GM19239 (cell line): ENCODE measurements at places on chromosomes 6 and 20.

GRCh38 chr6:38371881-38372280 lies 267.8 kb downstream of the BTBD9 start:
- no peak for DNase-seq

- DNase-seq, result no peak
Measured at GRCh38 chr20:2775139-2775538, 25.3 kb downstream of the CPXM1 start.

- no peak for DNase-seq
Measured at GRCh38 chr6:162684961-162685360, 42.6 kb downstream of the PRKN start.

- DNase-seq, result no peak
Measured at GRCh38 chr6:161676586-161676985, 402.7 kb upstream of the AGPAT4 start.

- no peak for DNase-seq
Measured at GRCh38 chr6:15962449-15962764, 166.5 kb upstream of the MYLIP start.

DNA sequence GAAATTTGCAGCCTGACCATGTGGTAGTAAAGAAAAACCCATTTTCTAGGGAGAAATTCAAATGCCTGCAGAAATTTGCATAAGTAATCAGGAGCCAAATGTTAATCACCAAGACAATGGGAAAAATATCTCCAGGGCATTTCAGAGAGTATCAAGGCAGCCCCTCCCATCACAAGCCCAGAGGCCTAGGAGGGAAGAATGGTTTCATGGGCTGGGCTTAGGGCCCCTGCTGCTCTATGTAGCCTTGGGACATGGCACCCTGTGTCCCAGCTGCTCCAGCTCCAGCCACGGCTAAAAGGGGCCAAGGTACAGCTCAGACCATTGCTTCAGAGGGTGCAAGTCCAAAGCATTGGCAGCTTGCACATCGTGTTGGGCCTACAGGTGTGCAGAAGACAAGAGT lies 117.2 kb upstream of the RALGAPA2 start:
- DNase-seq, result no peak

DNA sequence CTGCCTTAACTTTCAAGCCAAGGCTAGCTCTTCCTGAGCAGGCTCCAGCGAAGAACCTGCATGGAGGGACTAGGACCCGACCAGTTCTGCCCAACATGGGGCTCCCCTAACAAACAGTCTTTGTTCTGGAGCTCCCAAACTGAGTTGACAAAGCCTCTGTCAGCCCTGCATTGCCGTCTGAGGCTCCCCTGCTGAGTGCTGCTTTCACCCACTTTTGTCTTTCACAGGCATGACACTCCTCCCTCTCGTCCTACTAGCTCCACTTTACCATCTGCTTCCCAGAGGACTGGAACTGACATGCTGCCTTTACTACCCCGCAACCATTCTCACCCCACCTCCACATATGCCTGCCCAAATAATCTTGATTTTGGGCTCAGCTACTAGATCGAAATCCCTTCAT lies 45.1 kb upstream of the B4GALT5 start:
- no peak for DNase-seq

- DNase-seq, result no peak
Measured at GRCh38 chr6:26257272-26257671, 107.7 kb upstream of the BTN3A2 start.

DNA sequence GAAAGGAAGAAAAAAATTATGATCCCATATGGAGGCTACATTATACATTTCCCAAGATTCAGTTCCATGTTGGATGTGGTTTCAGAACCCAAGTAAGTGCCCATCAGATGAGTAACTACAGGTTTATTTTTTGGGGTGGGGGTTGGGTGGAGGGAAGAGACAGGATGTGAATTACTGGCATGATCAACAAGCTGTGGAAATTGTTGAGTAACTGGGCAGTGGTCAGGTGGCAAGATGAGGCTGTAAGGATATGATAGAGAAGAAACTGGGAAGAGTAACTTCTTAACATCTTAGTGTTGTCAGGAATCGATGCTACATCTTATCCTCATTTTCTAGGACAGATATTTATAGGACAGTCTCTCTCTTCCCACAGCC lies 153.5 kb downstream of the CFAP61 start:
- no peak for DNase-seq

- no peak for DNase-seq
Measured at GRCh38 chr6:28136585-28137504, 4.8 kb upstream of the ZKSCAN8 start.

- no peak for DNase-seq
Measured at GRCh38 chr20:51402201-51402600, 140.3 kb downstream of the NFATC2 start.

DNA sequence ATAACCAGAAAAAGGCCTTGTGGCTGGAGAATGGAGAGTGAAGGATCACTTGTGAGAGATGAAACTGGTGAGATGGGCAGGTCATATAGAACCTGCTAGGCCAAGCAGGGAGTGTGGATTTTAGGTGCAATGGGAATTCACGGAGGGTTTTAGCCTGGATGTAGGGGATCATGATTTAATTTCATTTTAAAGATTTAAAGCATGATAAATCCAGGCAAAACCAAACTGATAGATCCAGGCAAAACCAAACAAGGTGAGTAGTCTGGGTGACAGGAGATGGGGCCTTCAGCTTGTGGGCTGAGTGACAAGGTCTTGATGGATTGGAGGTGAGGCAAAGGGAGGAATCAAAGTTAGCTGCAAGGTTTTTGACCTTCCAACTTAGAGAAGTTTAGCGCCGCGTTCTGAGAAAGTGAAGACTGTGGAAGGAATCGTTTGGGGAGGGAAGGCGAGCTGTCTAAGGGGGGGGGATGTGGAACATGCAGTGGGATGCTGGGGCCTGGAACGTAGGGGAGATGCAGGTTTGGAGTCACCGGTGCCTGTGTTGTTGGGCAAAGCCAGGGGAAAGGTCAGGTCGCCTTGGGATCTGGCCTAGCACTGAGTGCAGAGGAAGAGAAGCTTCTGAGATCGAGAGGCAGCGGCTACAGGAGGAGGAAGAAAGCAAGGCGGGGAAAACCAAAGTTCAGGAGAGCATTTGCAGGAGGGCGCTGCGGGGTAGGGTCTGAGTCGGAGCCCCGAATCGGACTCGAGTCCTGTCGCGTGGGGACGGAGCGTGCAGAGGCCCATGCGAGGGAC lies 1.3 kb upstream of the PLCG1 start:
- no peak for DNase-seq

GRCh38 chr6:82988930-82989351 lies 76.7 kb downstream of the UBE3D start:
- DNase-seq, result no peak

GRCh38 chr6:36826520-36827227 lies 12.6 kb downstream of the CPNE5 start:
- no peak for DNase-seq

DNA sequence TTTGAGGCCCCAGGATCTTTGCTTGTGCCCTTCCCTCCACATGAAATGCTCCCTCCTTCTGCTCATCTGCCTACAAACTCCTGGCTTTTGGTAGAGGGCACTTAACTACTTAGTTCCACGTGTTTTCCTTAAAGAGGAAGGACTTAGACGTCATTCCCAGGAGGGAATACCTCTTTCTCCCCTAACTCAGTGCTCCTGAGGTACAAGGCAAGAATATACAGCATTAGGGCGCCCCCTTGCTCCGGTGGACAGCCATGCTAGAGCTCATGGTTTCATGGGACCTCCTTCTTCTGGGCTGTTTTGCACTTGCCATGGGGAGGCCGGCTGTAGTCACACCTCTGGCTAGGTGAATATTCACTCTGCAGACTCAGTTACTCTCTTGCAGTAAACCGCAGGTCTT lies 93.8 kb upstream of the LY86 start:
- DNase-seq, result peak; percentile 49

DNA sequence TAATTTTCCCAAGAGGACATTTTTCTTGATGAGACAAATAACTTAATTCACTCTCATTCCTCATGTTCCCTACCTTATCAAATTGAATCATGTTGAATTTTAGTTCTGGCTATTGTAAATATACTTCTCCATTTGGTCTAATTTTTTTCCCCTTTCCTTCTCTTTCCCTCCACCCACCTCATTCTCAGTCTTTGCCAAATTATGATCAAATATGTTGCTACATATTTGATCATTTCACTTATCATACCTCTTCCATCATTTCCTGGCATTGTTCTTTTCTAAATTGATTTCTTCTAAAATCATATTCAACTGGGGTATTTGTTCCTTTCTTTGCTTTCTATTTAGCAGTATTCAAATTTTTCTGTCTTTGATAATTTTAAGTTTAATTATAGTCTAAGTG lies 52.3 kb downstream of the HDGFL1 start:
- DNase-seq, result no peak

GRCh38 chr6:148443798-148444560 lies 101.3 kb downstream of the SASH1 start:
- DNase-seq, result no peak

- no peak for DNase-seq
Measured at GRCh38 chr6:9161731-9162130, 726.4 kb upstream of the SLC35B3 start.

GRCh38 chr20:19381947-19382346 lies 169.5 kb downstream of the SLC24A3 start:
- DNase-seq, result no peak

DNA sequence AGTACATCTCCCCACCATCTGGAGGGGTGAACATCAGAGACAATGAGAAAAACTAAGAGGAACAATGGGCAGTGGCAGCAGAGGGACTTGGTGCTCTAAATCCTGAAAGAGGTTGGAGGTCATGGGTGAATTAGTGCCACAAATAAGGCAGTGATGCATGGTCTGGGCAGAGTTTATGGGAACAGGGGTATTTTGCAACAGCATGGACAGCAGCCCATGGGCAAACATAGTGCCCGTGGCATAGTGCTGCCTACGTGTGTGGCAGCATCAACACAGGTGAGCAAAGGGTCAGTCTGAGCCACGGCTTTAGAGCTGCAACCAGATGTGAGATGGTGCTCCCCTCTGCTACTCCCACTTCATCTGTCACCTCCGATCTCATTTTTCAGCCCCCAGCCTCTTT lies 459.1 kb upstream of the CITED2 start:
- no peak for DNase-seq

DNA sequence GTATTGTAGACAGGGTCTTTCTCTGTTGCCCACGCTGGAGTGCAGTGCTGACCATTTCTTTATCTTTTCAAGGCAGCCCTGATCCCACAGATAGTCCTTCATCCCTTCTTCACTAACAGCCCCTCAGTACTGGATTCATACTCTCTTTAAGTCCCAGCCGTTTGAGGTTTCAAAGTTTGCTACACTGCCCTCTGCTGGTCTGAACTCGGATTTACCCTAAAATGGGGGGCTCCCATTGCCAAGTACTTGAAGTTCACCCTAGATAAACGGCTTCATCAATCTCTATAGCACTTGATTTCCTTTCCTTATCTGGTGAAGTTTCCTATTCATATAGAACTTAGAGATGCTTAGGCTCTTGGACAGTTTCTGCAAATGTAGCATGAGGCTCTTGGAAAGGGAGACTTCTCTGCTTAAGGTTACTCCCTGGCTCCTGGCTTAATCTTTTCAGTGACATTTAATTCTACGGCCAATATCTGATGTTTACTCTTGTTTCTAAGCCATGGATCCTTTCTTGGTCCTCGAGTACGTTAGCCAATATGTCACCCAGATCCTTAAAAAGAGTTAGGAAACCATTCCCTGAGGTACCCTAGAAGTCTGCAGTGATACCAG lies 21.4 kb upstream of the PREP start:
- DNase-seq, result peak; percentile 26

- DNase-seq, result no peak
Measured at GRCh38 chr6:11062715-11063114, 18.6 kb upstream of the ELOVL2 start.

DNA sequence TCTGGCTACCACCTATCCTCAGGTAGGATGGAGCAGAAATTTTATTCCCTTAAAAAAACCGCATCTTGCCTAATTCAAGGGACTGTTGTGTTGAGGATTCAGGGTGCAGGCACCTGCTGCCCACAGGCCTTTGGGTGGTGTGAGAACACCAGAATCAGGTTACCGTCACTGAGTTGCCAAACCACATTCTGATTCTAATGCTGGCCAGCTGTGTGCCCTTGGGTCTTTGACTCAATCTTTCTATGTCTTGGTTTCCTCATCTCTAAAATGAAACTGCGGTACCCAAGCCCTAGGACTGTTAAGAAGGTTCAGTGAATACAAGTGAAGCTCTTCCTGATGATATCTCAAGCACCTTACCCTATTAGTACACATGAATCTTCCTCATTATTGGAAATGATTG lies 827.3 kb downstream of the DHX35 start:
- no peak for DNase-seq

DNA sequence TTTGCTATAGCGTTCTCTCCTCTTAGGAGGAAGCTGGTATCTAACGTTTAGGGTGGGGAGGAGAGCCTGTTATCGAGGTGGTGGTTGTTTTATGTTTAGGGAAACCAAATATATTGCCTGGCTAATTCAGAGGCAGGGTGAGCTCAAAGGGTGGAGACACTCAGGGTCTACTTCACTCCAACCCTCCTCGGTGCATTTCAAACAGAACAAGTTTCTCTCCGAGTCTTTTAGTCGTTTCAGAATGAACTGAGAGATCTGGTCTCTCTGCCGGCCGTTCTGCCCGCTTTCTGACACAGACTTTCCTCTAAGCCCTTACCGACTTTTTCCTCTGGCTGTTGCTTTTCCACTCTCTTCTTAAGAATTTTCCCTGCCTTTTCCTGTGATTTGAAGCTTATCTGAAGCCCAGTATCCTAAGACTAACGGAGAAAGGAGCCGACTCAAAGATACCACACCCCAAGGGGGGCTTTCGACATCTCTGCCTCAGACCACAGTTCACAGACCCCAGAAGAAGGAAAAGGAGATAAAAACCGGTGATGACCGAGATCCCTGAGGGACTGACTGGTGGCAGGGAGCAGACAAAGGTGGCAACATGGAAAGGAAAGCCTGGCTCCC lies 865 bp downstream of the STK38 start:
- DNase-seq, result no peak

DNA sequence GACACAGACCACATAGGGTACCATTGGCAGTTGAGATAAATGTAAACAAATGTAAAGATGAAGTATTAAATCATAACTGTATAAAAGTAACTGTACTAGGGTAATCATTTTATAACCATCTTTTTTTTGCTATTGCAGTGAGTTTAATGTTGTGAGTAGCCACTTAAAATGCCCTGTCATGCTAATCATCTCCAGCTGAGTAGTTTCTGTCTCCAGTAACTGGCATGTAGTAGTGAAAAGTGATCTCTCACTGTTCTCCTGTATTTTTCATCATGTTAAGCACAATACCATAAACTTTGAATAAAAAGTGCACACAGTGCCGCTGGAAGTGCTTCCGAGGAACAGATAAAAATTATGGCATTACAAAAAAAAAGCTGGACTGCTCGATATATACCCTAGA lies 45.0 kb upstream of the OPRM1 start:
- DNase-seq, result no peak

- DNase-seq, result no peak
Measured at GRCh38 chr6:157119502-157120027, 203.8 kb downstream of the TMEM242 start.
